A549 treated with GW870086 at 1 μM for 4 hours (cell line): ENCODE measurements at places on chromosomes 7 and 10. TPM values are rescaled to one million over a fixed set of nuclear protein-coding genes. Genes with fewer than 3 reads are reported as not detected.

CTAGE6 gene
- not detected in 5 replicates for total RNA-seq

CYP3A7 gene
- not detected in 5 replicates for total RNA-seq

NPSR1 gene
- not detected in 5 replicates for total RNA-seq

ADRA2A gene
- total RNA-seq: 0.03 to 0.14 TPM (median 0.07 TPM) in 5 replicates

WIPF3 gene
- 0.35 to 0.84 TPM (median 0.61 TPM) in 5 replicates for total RNA-seq

RAMP3 gene
- total RNA-seq: not detected in 5 replicates

LIPN gene
- total RNA-seq: not detected in 5 replicates

LRRC17 gene
- 0.06 to 0.14 TPM in 2 of 5 replicates, not detected in the others for total RNA-seq
